Karpas-422 (cell line): ENCODE measurements at places on chromosomes 6 and 20. TPM values are rescaled to one million over a fixed set of nuclear protein-coding genes. Genes with fewer than 3 reads are reported as not detected.
A peak's percentile ranks its signal among the peaks of the same experiment; 100 is the strongest.

GRCh38 chr6:154496793-154497517, 13.5 kb downstream of the CNKSR3 start:
- H3K4me1 ChIP-seq, result no peaks in the 10 kb centered on the region
- H3K27ac ChIP-seq, result no peak overlapping the region
- no peak for DNase-seq
- no peaks in the 10 kb centered on the region; the same call in 1 of the 2 replicates for H3K27me3 ChIP-seq
- no peaks in the 10 kb centered on the region for H3K36me3 ChIP-seq

DNA sequence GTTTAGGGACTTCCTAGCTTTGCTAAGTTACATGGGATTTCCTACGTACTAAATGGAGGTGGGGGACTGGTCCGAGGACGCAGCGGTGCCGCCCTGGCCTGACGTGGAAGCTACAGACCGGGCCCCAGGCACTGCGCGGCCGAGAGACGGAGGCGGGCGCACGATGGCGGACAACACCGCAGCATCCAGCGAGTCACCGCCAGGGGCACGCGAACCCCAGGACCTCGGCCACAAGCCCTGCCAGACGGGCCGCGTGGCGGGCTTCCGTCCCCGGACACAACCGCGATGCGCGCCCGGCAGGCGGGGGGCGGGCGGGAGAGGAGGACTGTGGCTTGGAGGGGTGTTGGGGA, 1516.9 kb upstream of the DEFB115 start:
- no peak overlapping the region for H3K4me3 ChIP-seq
- H3K27ac ChIP-seq, result no peak overlapping the region
- H3K4me1 ChIP-seq, result no peaks in the 10 kb centered on the region
- H3K36me3 ChIP-seq, result no peaks in the 10 kb centered on the region

- no peak overlapping the region for H3K27ac ChIP-seq
- no peaks in the 10 kb centered on the region for H3K27me3 ChIP-seq
- no peak overlapping the region for H3K4me3 ChIP-seq
- H3K4me1 ChIP-seq, result no peaks in the 10 kb centered on the region
Measured at GRCh38 chr6:13988049-13988738, 63.4 kb downstream of the RNF182 start.

DNA sequence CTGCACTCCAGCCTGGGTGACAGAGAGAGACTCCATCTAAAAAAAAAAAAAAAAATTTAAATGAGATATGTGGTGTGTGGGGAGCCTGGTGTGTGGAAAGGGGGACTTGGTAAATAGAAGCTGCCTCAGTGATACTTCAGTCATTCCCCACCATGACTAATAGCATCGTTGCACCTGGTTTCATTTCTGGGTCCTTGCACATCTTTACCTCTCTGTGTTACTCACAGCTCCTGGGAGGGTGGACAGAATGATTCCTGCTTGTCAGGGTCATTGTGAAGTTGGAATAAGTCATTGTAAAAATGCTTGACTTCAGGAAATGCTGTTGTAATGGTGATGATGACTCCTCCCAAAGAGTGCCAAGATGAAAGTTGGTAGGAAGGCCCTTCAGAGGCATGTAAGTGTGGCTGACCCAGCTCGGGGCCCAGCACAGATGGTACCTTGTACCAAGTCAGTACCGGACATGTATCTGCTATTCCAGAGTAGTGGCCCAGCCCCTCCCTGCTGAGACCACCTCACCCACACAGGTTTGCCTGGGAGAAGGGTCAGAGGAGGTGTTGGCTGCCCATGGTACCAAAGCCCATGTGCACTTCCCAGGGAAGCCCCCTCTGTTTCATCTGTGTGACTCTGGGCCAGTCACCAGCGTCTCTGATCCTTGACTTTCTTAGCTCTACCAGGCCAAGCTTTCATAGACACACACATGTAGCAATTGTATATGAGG, 48.4 kb downstream of the PLAGL2 start:
- no peak overlapping the region for H3K4me3 ChIP-seq
- H3K4me1 ChIP-seq, result no peaks in the 10 kb centered on the region
- peaks cover 5% of the 10 kb centered on the region; the same call in 1 of the 2 replicates for H3K36me3 ChIP-seq
- no peak overlapping the region for H3K27ac ChIP-seq
- H3K27me3 ChIP-seq, result no peaks in the 10 kb centered on the region

GRCh38 chr20:22833851-22834250, 201.3 kb upstream of the SSTR4 start:
- H3K36me3 ChIP-seq, result no peaks in the 10 kb centered on the region
- no peak for DNase-seq
- no peak overlapping the region for H3K4me3 ChIP-seq
- no peaks in the 10 kb centered on the region for H3K4me1 ChIP-seq

GRCh38 chr6:56025795-56026194, 150.4 kb upstream of the BMP5 start:
- no peaks in the 10 kb centered on the region; the same call in 1 of the 2 replicates for H3K27me3 ChIP-seq
- no peak for DNase-seq
- no peaks in the 10 kb centered on the region for H3K36me3 ChIP-seq
- H3K4me3 ChIP-seq, result no peak overlapping the region

GRCh38 chr6:45222380-45222779, 105.8 kb upstream of the RUNX2 start:
- H3K27me3 ChIP-seq, result no peaks in the 10 kb centered on the region
- no peak overlapping the region for H3K4me3 ChIP-seq
- no peaks in the 10 kb centered on the region for H3K36me3 ChIP-seq
- H3K4me1 ChIP-seq, result no peaks in the 10 kb centered on the region
- no peak for DNase-seq

- DNase-seq, result no peak
- no peaks in the 10 kb centered on the region for H3K4me1 ChIP-seq
- no peaks in the 10 kb centered on the region for H3K36me3 ChIP-seq
- H3K27me3 ChIP-seq, result no peaks in the 10 kb centered on the region
- no peak overlapping the region for H3K4me3 ChIP-seq
Measured at GRCh38 chr20:31838646-31839292, 6.6 kb downstream of the FOXS1 start.

DNA sequence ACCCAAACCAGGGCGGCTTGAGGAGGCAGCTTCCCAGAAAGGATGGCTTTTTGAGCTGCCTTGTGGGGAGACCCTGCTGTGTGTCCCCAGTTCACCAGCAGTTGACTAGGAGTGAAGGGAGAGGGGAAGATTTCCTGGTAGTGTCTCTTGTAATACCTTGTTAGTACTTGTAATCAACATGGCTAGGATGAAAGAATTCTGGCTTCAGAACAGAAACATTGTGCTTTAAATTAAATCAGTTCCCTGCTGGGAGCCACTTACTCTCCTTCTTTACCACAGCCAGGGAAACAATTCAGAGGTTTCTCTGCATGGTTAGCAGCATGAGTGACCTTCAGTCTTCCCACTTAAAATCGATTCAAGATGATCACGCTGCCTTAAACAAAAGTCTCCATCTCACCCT, 525.4 kb upstream of the ID4 start:
- no peak overlapping the region for H3K27ac ChIP-seq
- H3K27me3 ChIP-seq, result no peaks in the 10 kb centered on the region
- no peaks in the 10 kb centered on the region for H3K36me3 ChIP-seq

DNA sequence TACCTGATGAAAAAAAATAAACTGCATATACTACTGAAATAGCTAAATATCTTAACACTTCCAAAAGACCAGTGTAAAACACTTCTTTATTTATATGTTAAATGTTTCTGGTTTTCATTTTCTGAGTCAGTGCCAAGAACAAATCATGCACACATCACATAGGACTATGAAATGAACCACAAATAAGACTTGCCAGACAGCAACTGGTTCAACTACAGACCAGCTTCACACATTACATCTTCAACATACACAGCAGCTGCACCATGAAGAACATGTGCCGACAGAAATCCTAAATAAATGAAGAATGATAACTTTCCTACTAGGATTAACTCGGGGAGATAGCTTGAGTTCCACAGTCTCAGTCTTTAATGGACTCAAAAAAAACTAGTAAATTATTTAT, 168.3 kb upstream of the STXBP5 start:
- H3K4me3 ChIP-seq, result no peak overlapping the region
- DNase-seq, result no peak
- H3K27me3 ChIP-seq, result no peaks in the 10 kb centered on the region
- H3K36me3 ChIP-seq, result no peaks in the 10 kb centered on the region
- H3K27ac ChIP-seq, result no peak overlapping the region
- H3K4me1 ChIP-seq, result peaks cover 8% of the 10 kb centered on the region

DNA sequence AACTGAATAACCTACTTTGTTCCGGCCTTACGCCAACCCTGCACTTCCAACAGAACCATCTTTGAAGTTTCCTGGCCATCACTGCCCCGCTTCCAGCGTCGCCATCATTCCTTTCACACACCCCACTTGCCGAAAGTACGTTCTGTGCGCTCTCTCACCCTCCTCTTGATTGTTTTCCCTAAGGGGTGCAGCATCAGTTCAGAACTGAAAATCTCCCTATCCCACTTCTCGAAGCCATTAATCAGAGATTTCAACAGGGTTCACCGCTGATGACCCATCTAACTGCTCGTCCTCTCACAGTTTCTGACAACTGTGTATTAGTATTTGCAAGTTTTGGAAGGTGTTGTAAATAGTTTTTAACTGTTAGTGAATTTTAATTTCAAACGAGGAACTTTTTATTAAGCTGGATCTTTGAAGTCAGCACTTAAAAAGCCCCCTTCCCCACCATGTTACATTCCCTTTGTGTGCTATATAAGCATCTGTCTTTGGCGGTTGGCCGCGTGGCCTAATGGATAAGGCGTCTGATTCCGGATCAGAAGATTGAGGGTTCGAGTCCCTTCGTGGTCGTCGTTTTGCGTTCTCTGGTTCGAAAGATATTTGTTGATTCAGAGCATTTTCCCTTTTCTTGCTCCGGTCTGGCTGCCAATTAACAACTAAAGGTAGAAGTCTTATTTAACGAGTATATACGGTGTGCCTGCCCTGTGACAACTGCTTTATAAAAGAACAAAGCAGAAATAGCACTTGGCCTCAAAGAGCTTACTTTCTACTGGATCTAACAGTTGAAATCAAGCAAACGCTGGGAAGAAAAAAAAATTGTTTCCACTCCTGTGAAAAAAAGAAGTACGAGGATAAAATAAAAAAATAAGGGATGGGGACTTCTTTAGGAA, 42.6 kb downstream of the TRIM27 start:
- H3K4me3 ChIP-seq, result peak overlapping the region; percentile 61
- peaks cover 3% of the 10 kb centered on the region; the same call in 1 of the 2 replicates for H3K4me1 ChIP-seq
- no peaks in the 10 kb centered on the region for H3K27me3 ChIP-seq
- DNase-seq, result peak; percentile 87

DNA sequence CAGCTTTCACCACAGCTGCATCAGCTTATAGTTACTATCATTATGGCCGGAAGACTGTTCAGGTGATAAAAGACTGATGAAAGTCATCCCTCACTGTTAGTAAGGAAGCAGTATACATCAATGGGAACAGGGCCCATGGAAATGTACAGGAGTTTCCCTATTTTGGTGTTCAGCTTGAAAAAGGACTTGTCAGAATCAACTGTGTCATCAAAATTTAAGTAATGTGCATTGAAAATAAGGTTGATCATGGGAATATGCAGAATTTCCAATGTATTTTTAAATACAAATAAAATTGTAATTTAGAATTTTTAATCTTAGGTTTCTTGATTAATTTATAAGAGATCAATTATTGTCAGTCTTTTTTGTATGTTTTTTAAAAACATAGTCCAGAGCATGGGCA, 16.8 kb downstream of the LRRN4 start:
- H3K36me3 ChIP-seq, result peaks cover 34% of the 10 kb centered on the region
- H3K27ac ChIP-seq, result no peak overlapping the region
- no peaks in the 10 kb centered on the region for H3K4me1 ChIP-seq
- no peaks in the 10 kb centered on the region for H3K27me3 ChIP-seq
- no peak for DNase-seq

DNA sequence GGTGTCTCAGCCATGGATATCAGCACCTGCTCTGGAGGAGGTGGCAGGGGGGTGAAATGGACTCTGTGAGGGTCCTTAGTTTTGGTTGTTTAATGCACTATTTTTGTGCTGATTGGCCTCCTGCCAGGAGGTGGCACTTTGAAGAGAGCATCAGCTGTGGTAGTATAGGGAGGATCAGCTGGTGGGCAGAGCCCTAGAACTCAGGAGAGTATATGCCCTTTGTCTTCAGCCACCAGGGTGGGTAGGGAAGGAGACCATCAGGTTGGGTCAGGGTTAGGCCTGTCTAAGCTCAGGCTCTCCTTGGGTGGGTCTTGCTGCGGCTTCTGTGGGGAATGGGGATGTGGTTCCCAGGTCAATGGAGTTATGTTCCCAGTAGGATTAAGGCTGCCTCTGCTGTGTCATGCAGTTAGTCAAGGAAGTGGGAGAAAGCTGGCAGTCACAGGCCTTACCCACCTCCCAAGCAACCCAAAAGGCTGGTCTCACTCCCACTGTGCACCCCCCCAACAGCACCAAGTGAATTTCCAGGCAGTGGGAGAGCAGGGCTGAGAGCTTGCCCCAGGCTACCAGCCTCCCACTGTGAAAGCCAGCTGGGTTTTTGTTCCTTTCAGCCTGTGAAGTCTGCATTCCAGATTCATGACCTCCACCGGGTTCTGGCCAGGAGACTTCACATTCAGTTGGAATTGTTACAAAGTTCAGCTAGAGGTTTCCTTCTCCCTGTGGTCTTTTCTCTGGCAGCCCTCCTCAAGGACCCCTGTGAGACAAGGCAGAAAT, 5.7 kb upstream of the OSTM1 start:
- no peaks in the 10 kb centered on the region for H3K27me3 ChIP-seq
- H3K4me1 ChIP-seq, result peaks cover 10% of the 10 kb centered on the region
- H3K36me3 ChIP-seq, result no peaks in the 10 kb centered on the region
- DNase-seq, result no peak

- H3K27ac ChIP-seq, result no peak overlapping the region
- no peak overlapping the region for H3K4me3 ChIP-seq
- no peaks in the 10 kb centered on the region for H3K4me1 ChIP-seq
- H3K36me3 ChIP-seq, result no peaks in the 10 kb centered on the region
Measured at GRCh38 chr6:135230711-135231468, 49.8 kb downstream of the MYB start.

DNA sequence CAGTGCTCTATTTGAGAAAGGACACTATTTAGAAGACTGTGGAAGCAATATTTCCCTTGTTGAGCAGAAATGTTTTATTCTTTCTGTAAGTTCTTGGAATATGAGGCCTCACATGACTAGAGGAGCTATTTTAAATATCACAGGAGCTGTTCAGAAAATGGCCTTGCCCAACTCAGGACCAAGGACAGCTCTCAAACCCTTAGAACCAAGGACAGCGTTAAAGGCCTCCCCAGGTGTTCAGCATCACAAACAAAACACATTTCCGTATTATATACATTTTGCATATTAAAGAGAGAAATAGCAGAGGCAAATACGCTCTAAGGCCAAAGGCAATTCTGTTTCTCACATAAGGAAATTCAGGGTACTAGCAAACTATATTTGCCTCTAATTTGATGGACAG, 631.4 kb downstream of the CDH26 start:
- no peaks in the 10 kb centered on the region for H3K4me1 ChIP-seq
- no peak overlapping the region for H3K4me3 ChIP-seq
- H3K27ac ChIP-seq, result no peak overlapping the region
- DNase-seq, result peak; percentile 55
- H3K27me3 ChIP-seq, result no peaks in the 10 kb centered on the region

- H3K27me3 ChIP-seq, result no peaks in the 10 kb centered on the region
- no peaks in the 10 kb centered on the region for H3K36me3 ChIP-seq
- H3K4me1 ChIP-seq, result no peaks in the 10 kb centered on the region
Measured at GRCh38 chr6:867378-867777, 174.4 kb upstream of the EXOC2 start.

- no peaks in the 10 kb centered on the region for H3K4me1 ChIP-seq
- no peak for DNase-seq
- H3K27ac ChIP-seq, result no peak overlapping the region
Measured at GRCh38 chr6:9116026-9116425, 680.7 kb upstream of the SLC35B3 start.

Gene KHDC1L
- total RNA-seq, result 4.4 and 5.8 TPM in 2 replicates

Gene KDM1B
- total RNA-seq, result 47.2 and 50.9 TPM in 2 replicates

Gene DEFB115
- total RNA-seq, result not detected in 2 replicates

Gene RIMS4
- not detected in 2 replicates for total RNA-seq

Gene DEFB132
- total RNA-seq, result 0.22 TPM in 1 of 2 replicates, not detected in the other

Gene DUSP15
- total RNA-seq, result not detected in 2 replicates

Gene MDFI
- total RNA-seq, result not detected in 2 replicates
